ENCODE measurements at places on chromosomes 3 and 15.

DNA sequence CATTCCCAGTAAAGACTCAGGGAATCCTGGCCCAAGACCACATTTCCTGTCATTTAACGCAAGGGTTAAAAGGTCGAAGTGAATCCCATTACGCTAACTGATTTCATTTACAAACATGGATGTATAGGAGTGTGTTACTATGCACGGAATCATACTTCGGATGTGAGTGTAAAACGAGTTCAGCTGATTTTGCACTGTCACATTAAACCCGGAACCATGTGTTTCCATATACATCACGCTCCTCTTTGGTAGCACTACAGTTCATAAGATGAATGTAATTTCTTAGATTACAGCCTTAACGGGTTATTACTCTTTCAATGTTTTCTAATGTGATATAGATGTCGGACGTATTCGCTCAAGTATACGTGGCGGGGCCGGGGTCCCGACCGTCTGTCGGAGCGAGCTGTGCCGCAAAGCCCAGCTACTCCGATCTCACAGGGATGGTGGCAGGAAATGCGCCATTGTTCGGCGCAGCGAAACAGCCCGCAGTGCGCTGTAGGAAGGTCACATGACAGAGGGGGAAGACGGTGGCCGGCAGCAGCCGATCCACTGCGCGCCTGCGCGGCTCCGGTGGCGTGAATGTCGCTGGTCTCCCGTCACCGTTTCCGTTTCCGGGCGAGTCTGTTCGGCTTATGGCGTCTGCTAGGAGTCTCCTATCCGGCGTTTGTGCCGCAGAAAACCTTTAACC is 97.3 kb downstream of the NPAP1 start:
- DNase-seq: peak; percentile 51

DNA sequence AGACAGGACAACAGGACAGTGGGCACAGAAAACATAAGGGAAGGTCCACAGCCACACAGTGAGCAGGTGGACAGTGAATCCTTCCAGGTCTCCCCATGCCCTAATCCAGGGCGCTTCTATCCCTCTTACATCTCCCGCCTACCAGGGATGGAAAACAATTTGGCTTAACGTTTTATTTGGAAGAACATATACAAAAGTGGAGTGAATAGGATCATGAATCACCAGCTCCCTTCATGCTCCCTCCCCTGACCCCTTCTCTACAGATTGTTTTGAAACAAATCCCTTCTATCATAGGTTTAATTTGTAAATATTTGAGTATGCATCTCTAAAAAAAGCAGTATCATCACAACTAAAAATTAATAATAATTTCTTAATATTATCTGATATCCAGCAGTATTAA is 52.5 kb downstream of the CLDN11 start:
- no peak for DNase-seq

DNA sequence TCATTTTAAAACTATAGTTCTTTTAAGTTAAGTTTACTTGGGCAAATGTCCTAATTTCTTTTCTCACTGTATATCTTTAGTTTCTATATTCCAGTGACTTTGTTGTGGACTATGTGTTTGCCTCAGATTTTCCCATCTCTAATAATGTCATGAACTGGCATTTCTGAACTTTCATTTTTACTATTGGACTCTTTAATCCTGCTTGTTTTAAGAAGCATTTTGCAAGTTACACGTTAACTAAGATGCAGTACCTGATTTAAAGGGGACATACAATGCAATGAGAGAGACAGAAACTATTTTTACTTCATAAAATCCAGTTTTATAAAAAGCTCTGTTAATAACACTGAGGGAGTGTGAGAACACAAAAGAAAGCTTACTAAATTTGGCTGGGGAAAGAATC is 58.6 kb upstream of the PHLDB2 start:
- no peak for DNase-seq

DNA sequence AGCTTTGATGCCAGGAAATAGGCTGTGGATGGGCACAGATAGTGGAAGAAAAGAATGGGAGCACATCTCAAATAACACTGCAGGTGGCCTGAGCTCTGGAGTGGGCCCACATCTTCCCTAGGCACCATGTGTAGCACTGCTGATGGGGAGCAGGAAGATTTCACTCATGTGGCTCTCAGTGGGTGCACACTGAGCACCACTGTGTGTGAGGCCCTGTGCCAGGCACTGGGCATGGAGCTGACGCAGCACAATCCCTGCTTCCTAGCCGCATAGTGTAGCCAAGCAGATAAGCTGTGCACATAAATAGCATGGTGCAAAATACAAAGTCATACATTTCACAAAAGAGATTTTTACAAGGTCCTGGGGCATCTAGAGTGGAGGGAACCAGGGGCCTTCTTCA is 101.6 kb downstream of the MOBP start:
- no peak for DNase-seq

DNA sequence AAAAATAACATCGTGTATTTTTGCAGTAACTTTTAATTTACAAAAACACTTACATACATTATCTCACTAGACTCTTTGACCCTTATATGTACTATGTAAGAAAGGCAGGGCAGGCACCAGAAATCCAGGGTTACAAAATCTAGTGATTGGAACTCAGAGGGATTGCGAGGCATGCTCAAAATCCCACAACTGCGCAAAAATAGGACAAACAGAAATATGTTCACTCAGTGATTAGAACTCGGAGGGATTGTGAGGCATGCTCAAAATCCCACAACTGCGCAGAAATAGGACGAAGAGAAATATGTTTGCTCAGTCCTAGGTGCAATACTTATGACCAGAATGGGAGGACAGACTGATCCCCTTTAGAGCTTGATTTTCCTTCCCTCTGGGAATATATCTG is 79.2 kb upstream of the TGFBR2 start:
- DNase-seq: no peak

DNA sequence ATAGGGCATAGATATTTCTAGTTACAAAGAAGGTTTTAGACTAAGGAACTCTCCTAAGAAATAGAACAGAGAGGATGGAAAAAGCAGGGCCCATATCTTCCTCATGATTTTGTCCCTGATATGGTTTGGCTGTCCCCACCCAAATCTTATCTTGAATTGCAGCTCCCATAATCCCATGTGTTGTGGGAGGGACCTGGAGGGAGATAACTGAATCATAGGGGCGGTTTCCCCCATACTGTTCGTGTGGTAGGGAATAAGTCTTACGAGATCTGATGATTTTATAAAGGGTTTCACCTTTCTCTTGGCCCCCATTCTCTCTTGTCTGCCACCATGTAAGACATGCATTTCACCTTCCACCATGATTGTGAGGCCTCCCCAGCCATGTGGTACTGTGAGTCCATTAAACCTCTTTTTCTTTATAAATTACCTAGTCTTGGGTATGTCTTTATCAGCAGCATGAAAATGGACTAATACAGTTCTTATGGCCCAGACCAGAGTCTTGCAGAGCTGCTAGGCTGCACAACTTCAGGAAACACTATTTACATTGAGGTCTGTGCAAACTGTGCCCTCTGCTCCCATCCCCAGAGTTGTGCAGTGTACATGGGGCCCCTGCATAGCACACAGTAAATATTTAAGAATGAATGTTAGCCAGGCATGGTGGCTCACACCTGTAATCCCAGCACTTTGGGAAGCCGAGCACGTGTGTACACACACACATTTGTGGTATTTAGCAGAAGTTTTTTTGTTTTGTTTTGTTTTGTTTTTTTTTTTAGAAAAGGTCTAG is 20.3 kb upstream of the CA12 start:
- no peak for DNase-seq

GRCh38 chr15:37148714-37149113 is 48.4 kb upstream of the MEIS2 start:
- no peak for DNase-seq

DNA sequence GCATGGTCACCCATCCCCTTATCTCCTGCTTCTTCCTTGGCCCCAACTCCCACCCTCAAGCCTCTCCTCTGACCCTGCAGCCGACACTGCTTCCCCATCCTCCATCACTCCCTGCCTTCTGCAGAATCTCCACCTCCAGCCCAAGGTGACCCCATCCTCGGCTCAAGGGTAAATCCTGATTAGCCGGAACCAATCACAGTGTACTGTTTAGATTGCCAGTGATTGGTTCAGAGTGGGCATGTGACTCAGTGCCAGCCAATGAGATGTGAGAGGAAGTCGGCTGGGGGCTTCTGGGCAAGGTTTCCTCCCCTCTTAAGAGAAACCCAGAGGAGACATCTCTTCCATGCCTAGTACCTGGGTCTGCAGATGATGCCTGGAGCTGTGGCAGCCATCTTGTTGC is 10.3 kb downstream of the CACNA2D2 start:
- no peak for DNase-seq

GRCh38 chr3:13890377-13891016 is 10.6 kb upstream of the WNT7A start:
- peak; percentile 47 for DNase-seq

DNA sequence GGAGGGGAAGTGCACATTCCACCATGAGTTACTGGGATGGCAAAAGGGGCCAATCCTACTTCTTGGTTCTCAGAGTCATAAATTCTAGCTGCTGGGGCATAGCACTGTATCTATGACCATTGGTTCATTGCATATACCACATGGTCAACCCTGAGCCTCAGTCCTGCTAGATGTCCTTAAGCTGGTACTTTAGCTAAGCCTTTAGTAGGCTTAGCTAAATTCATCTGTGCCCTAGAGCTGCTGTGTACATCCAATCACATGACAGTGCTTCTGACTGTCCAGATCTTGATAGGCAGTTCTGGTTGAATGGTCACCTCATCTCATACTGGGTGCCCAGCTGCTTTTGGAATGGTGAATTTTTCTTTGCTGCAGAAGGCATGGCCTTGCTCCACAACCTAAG is 8.2 kb downstream of the NDUFB4 start:
- no peak for DNase-seq

DNA sequence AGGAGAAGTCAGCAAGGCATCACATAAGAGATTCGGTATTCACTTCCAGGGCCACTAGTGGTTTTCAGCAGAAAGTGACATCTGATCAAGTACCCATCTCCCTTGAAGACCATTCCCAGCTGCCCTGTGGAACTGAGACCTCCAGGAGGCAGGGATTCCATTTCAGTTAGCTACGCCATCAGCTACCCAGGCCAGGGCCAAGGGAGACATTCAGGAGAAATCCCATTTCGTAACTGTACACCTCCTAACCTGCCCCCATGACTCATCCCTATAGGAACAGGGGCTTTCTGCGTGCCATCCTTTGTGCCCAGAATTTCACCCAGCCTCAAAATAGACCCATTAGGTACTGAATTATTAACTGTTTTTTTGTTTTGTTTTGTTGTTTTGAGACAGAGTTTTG is 24.7 kb downstream of the SPATA12 start:
- no peak for DNase-seq

DNA sequence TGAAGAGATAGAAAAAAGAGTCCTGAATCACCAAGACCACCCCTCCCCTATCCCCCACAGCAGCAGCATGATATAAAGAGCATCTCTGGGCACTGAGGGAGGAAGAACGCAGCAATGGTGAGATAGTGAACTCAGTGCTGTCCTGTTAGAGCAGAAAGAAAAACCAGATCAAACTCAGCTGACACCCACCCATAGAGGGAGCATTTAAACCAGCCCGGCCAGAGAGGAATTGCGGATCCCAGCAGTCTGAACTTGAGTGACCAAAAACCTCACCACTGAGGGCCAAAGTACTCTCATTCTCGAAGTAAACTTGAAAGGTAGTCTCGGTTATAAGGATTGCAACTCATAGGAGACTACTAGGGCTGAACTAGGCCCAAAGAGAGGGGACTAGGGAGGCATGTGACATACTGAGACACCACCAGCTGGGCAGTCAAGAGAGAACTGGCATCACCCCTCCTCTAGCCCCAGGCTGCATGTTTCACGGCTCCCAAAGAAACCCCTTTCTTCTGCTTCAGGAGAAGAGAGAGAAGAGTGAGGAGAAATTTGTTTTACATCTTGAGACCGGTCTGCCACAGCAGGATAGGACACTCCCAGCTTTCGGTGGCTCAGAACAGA is 39.2 kb upstream of the TGFBR2 start:
- no peak for DNase-seq

GRCh38 chr3:128094295-128095151 is 29.1 kb downstream of the RUVBL1 start:
- no peak for DNase-seq

GRCh38 chr3:10982782-10983181 is 9.8 kb upstream of the SLC6A1 start:
- DNase-seq: no peak

GRCh38 chr3:169865176-169865767 is 4.5 kb downstream of the LRRC31 start:
- DNase-seq: no peak

GRCh38 chr15:69957175-69957574 is 140.5 kb downstream of the TLE3 start:
- DNase-seq: no peak

GRCh38 chr3:195548501-195548900 is 5.4 kb upstream of the PPP1R2 start:
- DNase-seq: no peak

DNA sequence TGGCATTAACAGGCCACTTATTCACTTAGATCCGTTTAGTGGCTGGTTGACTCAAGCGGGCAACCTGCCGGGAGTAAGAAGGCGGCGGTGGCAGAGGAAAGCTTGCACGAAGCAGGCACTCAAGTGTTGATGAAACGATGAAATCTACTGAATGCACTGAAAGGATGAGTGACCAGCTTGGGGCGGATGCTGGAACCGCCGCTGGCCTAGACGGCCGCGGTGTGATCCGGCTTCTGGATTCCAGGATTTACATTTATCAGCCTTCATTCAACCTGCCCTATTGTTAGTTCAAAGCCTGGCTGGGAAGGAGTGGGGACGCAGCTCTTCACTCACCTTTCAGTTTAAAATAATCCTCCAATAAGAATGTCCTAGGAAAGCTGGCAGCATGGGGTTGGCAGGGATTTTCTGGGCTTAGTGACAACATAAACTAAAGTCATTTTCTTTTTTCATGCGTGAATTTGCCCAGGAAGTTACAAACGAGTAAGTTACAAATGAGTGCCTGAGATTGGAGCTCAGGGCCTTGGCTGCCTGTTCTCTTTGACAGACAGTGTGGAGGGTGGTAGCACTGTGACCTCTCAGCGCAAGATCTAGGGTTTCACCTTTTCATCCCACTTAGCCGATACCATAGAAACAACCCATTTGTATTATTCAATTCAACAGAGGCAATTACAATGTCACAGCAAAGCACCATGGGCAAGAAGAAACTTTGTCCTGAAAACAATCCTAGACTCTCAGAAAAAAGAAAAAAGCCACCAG is 1.1 kb upstream of the PLCH1 start:
- DNase-seq: no peak

GRCh38 chr3:177948716-177949425 is 587.4 kb upstream of the KCNMB2 start:
- no peak for DNase-seq

DNA sequence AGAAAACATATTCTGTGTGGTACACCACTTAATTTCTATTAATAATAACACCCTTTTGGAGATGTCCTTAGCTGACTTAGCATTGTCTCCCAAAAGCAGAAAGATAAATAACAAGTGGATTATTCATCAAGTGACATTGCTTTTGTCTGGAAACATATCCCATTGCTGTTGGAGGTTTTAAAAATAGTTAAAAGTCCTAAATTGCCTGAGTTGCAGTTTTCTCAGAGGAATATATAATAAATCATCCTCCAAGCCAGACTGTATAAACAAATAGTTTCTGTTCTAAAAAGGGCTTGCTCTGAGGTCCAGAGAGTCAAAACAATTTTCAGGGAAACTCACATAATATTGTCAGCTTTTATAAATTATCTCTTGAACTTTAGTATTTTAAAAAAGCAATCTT is 60.4 kb upstream of the CD96 start:
- DNase-seq: no peak
